ENCODE measurements at places on chromosomes 7 and 10.

- no peak for DNase-seq
These were observed 36.5 kb downstream of the NRBF2 start for GRCh38 chr10:63169624-63170023.

DNA sequence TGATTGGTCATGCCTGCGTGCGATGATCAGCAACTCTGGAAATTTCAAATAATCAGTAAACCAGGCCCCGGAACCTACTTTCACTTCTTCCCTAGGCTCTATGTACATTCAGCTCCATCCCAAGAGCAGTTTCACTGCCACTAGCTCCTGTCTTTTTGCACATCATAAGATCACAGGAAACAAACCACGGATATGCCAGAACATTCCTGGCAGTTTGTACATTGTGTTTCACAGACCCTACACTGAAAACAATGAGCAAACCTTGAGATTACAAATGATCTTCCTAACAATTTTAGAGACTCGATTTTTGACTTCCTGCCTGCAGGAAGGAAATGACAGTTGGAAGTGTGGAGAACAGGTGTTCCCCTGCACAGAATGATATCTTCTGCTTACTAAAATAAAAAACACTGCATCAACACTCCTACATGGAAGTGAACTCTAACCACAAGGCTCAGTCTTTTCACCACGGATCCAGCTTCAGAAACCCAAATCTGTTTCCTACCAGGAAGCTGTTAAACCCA, 7.6 kb upstream of the TMEM236 start:
- DNase-seq = no peak

GRCh38 chr7:102146122-102146521, 140.5 kb upstream of the SH2B2 start:
- DNase-seq = no peak

DNA sequence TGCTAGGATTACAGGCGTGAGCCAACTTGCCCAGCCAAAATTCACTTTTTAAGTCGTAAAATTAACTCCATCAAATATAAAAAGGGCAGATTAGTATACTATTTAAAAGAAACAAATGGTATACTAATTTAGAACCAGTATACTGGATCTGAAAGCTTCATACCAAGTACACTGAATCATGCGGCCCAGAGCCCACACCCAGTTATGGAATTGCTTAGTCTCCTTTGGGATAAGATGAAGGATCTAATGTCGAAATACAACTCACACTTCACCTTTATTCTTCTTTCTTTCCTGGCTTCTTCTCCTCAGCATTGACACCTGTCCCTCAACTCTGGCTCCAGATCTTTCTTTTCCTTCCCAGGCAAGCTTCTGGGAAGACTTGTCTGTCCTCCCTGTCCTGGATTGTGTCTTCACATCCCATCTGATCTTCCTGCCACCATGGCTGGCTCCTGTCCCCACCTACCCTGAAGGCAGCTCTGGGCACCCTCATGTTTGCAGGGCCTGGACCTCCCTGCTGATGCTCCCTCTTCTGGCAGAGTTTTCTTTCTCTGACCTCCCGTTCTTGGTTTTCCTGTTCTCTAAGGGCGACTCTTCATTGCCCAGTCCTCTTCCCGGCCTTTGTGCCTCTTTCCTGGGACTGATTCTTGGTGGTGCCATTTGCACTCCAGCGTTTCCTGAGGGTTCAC, 57.8 kb upstream of the CTBP2 start:
- DNase-seq = no peak

DNA sequence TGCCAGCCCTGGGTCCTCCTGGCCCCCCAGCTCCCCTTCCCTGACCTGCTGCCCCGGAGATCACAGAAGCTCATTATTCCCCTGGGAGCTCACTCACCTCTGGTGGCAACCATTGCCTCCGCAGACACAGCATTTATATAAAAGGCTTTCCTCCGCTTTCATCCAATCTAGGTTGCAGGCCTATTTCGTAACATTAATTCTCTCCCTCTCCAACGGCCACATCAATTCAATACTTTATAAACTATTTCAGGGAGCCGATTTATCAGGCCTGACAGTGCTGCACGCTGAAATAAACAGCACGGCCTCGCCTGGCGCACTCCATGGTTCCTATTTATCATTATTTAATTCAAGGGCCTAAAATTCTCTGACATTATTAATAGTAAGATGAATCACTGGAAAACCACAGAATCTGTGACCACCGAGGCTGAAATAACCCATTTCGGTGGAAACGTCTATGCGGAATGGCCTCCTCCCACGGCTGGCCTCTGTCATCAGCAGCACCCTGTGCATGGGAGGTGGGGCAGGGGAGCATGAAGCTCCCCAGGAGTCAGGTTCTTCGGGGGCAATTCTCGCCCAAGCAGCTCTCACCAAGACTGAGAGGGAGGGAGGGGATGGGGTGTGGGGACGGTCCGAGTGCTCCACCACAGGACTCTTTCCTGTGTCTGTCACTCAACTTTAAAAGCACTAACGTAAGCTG, 249.3 kb upstream of the PFKP start:
- DNase-seq = no peak

- DNase-seq = no peak
These were observed 22.5 kb downstream of the HHEX start for GRCh38 chr10:92712016-92712889.

DNA sequence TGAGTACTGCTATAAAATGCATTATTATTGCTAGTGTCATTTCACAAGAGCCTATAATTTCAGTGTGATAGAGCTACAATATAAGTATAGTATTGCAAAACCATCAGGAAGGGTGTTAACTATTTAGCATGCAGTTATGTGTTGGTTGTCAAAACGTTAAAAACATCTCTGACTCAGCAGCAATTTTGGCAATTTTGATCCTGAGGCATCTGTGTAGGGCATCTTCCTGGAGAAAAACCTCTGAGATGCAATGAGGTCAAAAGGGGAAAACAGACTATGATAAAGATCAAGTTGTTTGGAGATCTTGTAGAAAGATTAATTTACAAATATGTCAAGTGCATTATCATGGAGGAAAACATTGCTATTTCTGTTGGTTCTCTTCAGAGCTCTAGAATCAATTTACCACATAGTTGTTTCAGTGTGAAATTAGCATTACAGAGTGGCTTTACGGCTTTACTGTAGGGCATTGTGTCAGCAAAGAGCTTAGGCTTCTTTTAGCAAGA, 5.3 kb downstream of the CFTR start:
- DNase-seq = no peak

DNA sequence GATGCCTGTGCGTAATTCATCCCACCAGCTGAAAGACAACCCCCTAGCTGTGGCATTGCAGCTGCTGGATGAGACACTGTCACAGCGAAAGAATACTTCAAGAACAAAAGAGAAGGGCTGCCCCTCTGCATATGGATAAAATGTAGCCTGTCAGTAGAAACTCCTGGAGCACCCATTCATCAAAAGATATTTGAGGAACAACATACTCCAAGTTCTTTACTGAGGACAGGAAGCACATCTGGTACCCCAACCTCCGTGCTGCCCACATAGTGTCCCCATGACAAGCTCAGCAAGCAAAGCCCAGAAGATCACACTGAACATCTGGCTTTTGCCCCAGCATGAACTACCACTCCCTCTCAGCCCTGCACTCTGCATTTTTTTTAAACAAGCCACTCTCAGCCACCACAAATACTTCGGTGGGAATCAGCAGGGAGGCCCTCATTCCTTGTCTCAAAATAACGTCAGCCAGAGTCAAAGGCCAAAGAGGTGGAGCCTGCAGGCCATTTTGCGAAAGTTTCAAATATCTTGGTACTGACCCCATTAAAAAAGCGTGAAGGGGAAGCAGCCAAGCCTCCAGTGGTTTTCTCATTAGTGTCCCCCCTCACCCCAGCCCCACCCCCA, 1.7 kb downstream of the CREB3L2 start:
- DNase-seq = no peak

GRCh38 chr7:66114743-66115649, at the start of gene CRCP:
Gene CRCP, plus strand, starts transcription at chr7:66114847. Its CDS starts 116 bp downstream, at chr7:66114963.
- DNase-seq = peak; percentile 69

- DNase-seq = no peak
These were observed 5.4 kb downstream of the CACNB2 start for GRCh38 chr10:18145652-18146051.

All from stimulated activated CD8-positive, alpha-beta memory T cell treated with anti-CD3 and anti-CD28 coated beads, Interleukin-4, amount 100 ng/mL, for 4 hours (primary cell).